ENCODE measurements at places on chromosomes 2 and 18.

DNA sequence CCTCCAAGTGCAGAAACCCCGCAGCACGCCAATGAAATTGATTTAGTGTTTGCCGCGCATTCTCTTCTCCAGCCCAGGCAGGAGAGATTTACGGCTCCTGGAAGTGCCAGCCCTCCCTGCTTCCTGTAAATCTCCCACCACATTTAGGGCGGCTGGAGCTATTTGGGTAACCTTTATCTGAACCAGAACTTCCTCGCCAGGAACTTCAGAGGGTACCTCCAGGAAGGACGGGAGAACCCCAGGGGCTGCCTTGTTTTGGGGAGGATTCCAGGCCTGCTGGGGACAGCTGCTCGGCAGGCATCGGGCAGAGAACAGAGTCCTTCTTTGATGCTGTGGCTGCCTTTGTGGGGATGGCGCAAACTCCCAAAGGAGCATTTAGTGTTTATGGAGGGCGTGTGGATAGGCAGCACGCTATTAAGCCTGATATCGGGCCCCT lies 122.0 kb upstream of the MYCN start:
- no peak for DNase-seq

- no peak for DNase-seq
These were observed 67.1 kb upstream of the CTDP1 start for GRCh38 chr18:79612291-79613108.

DNA sequence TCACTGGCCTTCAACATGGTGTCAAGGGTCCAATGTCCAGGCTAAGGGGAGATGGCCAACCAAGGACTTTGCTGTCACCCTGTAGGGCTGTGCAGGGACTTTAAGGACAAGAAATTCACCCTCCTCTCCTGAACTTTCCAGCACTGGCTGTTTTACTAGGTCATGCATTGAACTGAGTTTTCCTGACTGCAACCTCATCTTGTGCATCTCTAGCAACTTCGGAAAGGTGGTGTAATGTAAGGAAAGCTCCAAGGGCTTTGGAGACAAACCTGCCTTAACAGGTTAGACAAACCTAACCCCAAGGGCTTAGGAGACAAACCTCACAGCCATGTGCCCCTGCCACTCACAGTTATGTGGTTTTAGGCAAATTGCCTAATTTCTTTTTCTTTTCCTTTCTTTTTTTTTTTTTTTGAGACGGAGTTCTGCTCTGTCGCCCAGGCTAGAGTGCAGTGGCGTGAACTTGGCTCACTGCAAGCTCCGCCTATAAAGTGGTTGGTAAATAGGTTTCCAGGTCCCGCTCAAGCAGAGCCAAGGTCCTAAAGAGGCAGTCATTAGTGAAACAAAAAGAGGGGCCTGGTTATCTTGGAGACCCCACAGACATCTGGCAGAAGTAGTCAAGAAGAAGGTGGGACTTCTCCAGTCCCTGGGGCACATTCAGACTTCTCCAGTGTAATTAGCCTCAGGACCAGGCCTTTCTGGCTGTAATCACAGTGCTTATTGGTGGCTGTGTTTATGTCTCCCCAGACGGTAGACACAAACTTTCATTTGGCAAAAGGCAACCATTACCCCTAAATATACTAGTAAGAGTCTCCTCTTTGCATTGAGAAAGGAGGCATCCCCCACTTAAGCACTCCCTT lies 37.6 kb upstream of the PMAIP1 start:
- DNase-seq, result no peak

DNA sequence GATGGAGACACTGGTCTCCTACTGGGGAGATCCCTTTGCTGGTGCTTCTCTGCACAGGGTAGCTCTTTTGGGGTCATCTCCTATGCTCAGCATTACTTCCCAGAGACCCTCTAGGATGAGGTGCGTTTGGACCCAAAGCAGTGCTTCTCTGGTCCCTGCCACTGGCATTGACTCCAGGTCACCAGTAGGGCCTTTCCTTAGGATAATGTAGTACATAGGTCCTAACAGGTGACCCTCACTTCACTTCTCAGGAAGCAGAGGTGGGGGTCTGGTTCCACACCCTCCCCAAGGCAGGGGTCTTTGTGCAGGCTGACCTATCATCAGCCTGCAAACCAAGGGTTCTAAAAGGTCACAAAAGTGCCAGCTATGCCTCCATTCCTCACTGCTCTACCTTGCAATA lies 145.8 kb upstream of the HS6ST1 start:
- DNase-seq, result no peak

DNA sequence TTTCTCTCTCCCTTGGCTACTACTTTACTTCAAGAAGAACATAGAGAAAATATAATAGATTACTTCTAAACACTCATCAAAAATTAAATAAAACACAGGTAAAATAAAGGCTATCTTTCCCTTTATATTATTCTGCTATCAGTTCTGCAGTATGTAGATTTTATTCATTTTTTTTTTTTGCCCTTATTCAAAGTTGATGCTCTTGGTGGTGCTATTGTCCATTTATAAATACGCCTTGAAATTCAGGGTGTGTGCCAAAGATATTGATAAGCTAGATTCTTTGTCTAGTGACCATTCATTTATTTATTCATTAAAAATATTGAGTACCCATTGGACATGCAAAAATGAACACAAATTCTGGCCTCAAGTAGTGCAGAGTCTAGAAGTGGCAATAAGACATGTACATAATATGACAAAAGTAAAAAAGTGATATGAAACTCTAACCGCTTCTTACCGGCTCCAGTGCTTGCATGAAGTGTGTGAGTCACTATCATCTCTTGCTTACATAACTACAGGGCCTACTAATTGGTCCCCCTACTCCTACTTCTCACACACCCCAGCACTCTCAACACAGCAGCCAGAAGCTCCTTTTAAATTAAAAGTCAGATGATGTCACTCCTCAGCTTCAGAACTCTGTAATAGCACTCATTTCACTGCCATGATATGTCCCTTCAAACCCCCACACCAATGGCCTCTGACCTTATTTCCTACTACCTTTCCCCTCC lies 208.3 kb upstream of the FANCL start:
- DNase-seq, result no peak

Measured in SHP77 treated with DMSO at 0.1 percent for 48 hours (cell line).